GM20000 (cell line): ENCODE measurements at places on chromosomes 16 and 17.
A peak's percentile ranks its signal among the peaks of the same experiment; 100 is the strongest.

GRCh38 chr16:81493755-81494433 lies 49.3 kb downstream of the CMIP start:
- no peak for DNase-seq

DNA sequence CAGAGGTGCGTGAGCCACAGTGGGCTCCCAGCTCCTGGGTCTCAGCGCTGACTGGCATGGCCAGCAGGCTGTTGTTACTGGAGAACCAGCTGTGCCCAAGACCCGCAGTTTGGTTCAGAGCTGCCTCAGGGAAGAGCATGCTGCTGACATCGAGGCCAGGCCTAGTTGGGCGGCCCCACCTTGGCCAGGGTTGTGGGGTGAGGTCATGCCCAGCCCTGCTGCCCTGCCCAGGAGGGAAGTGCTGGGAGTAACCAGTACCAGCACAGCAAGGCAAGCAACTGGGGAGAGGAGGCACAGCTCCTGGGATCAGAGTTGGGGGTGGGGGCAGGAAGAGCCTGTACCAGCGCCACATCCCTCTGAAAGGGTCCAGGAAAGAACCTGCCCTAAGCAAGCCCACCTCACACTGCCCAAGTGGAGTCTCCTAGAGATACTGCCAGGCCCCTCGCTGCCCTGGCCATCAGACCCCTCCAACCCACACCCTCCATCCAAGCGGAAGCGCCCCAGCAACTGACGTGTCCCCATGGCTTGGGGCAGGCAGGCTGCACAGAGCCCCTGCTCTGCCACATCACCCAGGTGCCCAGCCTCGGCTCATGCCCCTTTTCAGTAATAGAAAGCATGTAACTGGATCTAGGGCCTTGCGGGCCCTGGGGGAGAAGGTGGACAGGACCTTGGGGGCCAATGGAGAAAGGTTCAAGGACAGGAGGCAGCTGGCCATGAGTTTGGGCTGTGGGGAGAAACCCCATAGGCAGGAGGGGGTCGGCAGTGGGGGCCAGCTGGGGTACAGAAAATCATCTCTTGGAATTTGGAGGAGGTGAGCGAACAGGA lies 990 bp downstream of the DOK4 start:
- DNase-seq: no peak

GRCh38 chr17:78325076-78325687 lies 34.7 kb downstream of the SOCS3 start:
- DNase-seq: no peak

- DNase-seq: no peak
Measured at GRCh38 chr16:89153848-89154271, 17.7 kb upstream of the CDH15 start.

DNA sequence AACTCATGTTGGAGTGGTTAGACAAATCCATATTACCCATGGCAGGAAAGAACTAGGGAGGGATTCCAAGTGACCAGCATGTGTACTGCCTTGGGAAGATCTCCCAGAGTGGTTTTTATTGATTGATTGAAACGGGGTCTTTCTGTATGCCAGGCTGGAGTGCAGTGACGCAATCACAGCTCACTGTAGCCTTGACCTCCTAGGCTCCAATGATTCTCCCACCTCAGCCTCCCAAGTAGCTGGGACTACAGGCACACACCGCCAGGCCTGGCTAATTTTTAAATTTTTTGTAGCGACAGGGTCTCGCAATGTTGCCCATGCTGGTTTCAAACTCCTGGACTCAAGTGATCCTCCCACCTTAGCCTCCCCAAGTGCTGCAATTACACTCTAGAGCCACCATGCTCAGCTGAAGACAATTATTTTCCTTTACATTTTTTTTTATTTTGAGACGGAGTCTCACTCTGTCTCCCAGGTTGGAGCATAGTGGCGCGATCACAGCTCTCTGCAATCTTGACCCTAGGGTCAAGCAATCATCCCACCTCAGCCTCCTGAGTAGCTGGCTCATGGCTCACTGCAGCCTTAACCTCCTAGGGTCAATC lies 2.5 kb upstream of the TMUB2 start:
- DNase-seq: no peak

GRCh38 chr17:42225646-42226045 lies 31.4 kb upstream of the GHDC start:
- DNase-seq: no peak

DNA sequence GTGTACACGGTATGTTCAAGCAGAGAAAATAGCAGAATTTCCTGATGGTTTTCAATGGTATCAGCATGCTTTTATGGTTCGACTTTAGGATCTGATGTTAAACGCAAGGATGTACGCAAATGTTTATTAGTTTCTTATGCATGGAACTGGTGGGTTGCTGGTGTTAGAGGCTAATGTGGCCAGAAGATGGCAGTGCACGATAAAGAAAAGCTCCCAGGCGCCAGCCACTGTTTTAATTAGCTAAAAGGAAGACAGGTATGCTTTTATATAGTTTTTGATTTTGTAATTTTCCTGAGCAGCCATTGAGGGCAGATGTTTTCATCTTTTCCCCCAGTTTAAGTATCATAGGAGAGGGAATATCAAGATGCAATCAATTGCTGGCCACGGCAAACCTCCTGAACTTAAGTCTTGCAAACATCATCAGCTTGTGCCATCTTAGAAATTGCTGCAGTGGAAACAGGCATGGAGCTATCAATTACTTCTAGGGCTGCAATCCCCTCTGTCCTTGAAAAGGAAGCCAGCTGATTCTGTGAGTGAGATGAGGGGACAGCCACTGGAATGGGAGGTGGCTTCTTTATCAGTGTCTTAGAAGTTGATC lies 648.5 kb upstream of the RBFOX1 start:
- peak; percentile 12 for DNase-seq

- DNase-seq: no peak
Measured at GRCh38 chr16:74455213-74455612, 33.9 kb upstream of the CLEC18B start.

DNA sequence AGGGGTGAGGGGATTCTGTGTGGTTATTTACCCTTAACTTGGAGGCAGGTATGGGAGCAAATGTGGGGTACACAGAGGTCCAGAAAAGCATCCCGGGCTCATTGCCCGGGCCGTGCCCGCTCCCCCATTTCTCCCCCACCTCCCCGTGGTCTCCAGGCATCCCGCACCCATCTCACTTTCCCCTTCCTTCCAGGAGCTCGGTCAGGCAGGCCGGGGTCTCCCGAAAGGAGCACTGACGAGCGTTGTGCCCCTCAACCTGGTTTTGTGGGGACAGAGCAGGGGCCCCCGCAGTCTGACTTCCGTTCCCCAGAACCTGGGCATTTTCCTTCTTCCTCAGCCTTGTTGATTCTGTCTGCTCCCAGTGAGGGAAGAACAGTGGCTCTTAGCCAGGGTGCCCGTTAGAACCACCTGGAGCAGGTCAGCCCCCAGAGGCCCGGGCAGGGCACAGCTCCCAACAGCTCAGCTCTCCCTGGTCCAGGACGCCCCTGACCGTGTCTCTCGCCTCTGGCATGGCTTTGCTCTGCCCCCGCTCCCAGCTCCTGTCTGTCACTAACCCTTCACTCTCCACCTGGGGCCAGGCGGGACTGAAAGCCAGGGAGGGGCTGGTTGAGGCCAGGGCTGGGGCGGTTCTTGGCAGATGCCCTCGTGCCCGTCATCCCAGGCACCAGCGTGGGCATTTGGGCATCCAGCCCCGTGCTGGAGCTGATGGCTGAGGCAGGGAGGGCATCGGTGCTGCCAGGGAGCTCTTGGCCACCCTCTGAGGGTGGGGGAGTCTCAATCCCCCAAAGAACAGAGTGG lies 12.5 kb upstream of the NUDT16L1 start:
- DNase-seq: no peak

- DNase-seq: no peak
Measured at GRCh38 chr17:75168998-75169397, 13.8 kb downstream of the SUMO2 start.

- DNase-seq: no peak
Measured at GRCh38 chr17:59533694-59534093, 31.7 kb upstream of the DHX40 start.

- DNase-seq: no peak
Measured at GRCh38 chr16:25210758-25211157, 6.0 kb upstream of the AQP8 start.

DNA sequence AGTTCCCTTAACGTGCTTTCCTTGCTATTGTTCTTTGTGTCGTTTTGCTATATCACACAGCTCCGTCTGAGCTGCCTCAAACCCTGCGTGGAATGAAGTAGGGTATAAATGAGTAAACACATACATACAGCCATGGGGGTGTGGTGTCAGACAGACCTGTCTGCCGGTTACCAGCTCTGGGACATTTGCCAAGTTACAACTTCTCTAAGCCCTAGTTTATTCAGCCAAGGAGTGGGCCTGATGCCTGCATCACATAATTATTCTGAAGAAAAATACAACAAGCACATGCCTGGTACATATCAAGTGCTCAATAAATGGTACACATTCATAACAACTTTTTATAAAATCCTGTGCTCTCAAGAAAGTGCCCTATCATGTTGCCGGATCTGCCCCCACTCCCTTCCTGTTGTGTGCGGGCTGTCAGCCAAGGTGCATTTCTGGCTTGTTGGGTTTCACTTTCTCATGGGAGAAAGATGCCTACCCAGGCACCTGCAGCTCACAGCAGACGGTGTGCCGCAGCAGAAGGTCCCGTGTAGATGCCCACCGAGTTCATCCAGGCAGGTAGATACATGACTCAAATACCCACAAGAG lies 30.5 kb downstream of the SMPD3 start:
- DNase-seq: peak; percentile 61

DNA sequence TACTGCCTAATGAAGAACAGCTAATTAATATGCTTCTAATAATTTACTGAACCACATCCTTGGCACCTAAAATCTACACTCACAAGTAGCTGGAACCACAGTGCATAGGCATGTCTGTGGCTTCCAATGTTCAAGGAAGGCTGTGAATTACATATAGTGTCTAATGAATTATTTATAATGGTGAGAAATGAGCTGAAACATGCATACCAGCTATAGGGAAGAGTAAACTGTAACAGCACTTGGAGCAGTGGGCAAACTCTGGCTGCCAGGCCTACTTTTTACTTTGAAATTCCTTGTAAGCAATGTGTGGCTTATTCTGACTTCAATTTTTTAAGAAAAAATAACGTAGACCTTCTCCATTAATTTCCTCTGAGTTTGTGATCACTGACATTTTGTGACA lies 953.2 kb upstream of the CDH8 start:
- no peak for DNase-seq

DNA sequence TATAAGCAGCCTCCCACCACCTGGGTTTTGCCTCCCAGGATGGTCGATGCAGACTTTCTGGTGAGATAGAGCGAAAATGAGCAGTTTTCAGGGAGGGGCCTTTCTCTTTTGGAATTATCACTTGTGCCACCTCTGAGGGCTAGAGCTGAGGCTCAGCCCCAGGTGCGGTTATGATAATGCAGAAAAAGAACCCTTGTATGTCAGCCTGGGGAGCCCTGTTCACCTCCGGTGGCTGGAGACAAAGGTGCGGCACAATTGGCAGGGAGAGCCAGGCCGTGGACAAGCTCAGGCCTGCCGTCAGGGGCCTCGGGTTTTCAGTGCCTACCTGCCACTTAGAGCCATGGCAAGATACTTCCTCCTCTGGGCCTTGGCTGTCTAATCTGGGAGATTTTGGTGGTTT lies 4.4 kb downstream of the SCPEP1 start:
- no peak for DNase-seq

DNA sequence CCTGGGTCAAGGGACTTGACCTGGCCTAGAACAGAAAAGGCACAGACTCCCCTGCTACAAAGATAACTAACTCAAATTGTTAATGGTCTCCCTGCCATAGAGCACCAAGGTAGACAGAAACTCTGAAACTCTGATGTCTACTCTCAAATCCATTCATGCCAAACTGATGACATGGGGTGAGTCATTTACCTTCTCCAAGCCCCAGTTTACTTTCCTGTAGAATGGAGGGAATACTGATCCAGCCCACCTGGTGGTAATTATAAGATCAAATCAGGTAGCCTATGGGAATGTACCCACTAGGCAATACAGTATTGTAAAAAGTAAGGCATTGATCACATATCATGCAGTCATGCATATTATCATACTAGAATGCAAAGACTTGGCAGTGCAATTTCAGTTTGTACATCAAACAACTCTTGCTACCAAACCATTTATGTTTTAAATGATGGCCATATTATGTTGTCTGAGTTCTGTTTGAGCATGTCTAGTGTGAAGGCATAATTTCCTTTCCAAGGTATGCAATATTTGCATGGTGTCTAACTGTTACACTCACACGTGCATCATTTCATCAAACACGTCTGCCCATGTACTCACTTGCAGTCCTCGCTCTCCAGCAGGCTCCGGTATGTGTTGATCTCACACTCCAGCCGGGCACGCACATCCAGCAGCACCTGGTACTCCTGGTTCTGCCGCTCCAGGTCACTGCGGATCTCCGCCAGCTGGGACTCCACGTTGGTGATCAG lies 3.0 kb downstream of the KRT31 start:
- no peak for DNase-seq

DNA sequence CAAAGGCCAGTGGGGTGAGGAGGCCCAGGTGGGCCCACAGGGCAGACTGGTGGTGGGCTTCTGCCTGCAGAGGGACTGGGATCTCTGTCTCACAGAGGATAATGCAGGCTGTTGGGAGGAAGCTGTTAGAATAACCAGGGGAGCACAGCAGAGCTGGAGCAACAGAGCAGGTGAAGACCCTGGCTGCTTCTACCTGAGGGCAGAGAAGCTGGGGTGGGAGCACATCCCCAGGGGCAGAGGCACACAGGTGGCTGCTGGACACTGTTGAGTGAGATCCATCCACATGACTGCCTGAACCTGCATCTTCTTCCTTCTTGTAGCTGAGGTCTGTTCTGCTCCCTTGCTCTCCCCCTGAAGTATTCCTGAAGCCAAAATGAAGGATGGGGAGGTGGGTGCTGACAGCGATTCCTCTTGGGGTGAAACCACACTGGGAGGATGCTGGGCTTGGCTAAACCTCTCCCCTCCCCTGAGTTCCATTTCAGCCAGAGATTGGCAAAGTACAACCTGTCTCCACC lies 1725.0 kb downstream of the TP53TG3F start:
- no peak for DNase-seq

GRCh38 chr17:78092794-78093324 lies 35.7 kb downstream of the TMC6 start:
- DNase-seq: no peak

DNA sequence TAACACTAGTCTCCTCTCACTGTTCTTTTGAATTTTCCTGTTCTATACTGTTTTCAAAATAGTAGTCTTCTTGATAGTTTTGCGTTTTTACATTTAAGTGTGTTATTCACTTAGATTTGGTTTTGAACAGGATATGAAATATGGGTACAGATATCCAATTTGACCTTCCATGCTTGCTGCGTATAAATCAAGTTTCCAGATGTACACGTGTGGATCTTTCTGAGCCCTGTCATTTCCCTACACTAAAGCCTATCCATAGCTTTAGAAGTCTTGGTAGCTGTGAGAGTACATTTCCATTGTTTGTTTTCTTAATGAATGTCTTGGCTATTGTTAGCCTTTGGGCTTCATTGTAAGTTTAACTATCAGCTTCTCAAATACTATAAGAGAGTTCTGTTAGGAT lies 20.4 kb downstream of the CYLD start:
- no peak for DNase-seq

- no peak for DNase-seq
Measured at GRCh38 chr16:89732142-89732917, 11.0 kb downstream of the ZNF276 start.

- no peak for DNase-seq
Measured at GRCh38 chr17:58710948-58711552, 18.6 kb downstream of the RAD51C start.
